ENCODE measurements at places on chromosomes 16 and 17. TPM values are rescaled to one million over a fixed set of nuclear protein-coding genes. Genes with fewer than 3 reads are reported as not detected.
A peak's percentile ranks its signal among the peaks of the same experiment; 100 is the strongest.

The NUDT7 gene
- total RNA-seq = 4.6 TPM

DNA sequence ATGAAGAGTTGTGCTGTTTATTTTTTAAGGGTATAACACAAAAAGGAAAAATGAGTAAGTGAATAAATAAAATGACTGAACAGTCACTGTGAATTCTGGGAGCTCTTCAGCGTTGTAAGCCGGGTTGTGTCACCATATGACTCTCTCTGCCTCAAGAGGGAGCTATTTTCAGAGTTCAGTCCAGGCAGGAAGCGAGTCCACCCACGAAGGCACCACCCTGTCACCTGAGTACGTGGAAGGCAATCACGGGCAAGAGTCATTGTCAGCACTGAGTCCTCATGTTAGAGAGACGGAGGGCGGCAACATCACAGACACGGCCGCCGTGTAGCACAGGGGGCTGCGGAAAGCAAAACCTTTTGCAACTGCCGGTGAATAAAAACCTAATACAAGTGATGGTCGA is 227.6 kb downstream of the UTP18 start:
- no peak overlapping the region for H3K27ac ChIP-seq
- DNase-seq = no peak
- H3K36me3 ChIP-seq = no peaks in the 10 kb centered on the region
- H3K4me1 ChIP-seq = no peaks in the 10 kb centered on the region
- no peak overlapping the region for H3K4me3 ChIP-seq

The KRTAP4-7 gene
- total RNA-seq = not detected

The CNTD1 gene
- total RNA-seq = not detected

GRCh38 chr16:51801635-51802034 is 650.6 kb upstream of the SALL1 start:
- no peak overlapping the region for H3K4me3 ChIP-seq
- H3K36me3 ChIP-seq = no peaks in the 10 kb centered on the region
- no peak for DNase-seq
- H3K4me1 ChIP-seq = no peaks in the 10 kb centered on the region
- no peaks in the 10 kb centered on the region for H3K27me3 ChIP-seq
- no peak overlapping the region for H3K27ac ChIP-seq

The SP2 gene
- total RNA-seq = 32.5 TPM

- no peak overlapping the region for H3K4me3 ChIP-seq
- DNase-seq = no peak
- no peaks in the 10 kb centered on the region for H3K27me3 ChIP-seq
- H3K27ac ChIP-seq = no peak overlapping the region
These were observed 58.4 kb downstream of the TOM1L2 start for GRCh38 chr17:17913695-17914332.

DNA sequence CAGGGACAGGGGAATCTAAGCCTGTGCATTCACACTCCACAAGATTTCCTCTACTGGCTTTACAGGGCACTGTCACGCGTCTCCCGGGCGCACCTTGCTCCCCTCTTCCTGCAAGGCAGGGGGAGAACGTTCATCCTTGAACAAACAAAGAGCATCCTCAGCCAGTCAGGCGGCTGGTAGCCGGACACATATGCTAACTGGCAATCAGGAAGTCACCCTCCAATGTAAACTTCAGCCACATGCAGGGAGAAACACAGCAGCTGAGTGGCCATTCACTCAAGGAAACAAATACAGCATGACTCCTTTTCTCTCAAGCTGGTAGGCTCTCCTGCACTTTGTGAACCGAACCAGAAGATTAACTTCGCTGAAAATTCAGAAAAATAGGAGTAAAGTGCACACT is 10.8 kb upstream of the HSBP1 start:
- no peaks in the 10 kb centered on the region for H3K36me3 ChIP-seq
- no peak overlapping the region for H3K27ac ChIP-seq
- no peak for DNase-seq

DNA sequence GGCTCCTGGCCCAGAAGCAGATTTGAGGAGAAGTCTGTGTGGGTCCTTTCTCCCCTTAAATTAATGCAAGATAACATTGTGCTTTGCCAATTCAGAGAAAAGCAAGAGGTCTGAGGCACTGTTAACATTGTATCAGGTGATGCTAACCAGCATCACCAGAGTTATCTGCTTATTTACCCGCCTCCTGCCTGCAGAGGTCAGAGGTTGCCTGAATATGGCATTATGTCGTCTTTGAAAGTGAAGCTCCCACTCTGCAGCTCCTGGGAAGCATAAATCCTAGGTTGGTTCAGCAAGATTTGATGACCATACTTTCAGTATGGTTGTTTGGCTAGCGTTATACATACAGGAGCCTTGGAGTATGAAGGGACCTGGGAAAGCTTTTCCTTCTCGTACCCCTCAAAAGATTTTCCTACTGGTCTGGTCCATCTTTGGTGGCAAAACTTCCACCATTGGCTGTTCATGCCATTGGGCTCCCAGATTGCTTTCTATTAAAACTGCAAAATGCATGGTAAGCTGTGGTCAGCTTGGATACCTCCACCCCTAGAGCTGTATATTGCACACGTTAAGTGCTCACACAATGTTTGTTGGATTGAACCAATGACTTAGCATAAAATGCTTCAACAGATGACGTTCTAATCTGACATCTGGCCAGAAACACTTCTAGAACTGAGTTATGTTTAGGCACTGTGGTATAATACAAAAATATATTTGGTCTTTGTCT is 24.1 kb downstream of the CHD9 start:
- H3K27ac ChIP-seq = no peak overlapping the region
- H3K36me3 ChIP-seq = peaks cover 17% of the 10 kb centered on the region
- no peak overlapping the region for H3K4me3 ChIP-seq
- DNase-seq = no peak

DNA sequence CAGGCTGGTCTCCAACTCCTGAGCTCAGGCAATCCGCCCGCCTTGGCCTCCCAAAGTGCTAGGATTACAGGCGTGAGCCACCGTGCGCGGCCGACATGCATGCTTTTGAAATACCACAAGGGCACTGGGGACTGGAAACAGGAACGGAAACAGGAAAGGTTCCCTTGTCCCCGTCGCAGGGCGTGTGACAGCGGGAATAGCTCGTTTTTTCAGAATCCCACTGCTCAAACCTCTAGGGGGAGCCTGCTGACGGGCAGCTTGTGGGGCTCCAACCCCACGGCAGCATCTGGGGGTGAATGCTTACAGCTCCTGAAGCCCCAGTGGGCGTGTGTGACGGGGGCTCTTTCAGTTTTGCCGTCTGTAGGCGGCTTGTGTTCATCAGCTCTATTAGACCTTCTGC is 18.8 kb upstream of the ASGR2 start:
- H3K27ac ChIP-seq = peak overlapping the region; percentile 94
- H3K36me3 ChIP-seq = no peaks in the 10 kb centered on the region
- H3K27me3 ChIP-seq = no peaks in the 10 kb centered on the region

DNA sequence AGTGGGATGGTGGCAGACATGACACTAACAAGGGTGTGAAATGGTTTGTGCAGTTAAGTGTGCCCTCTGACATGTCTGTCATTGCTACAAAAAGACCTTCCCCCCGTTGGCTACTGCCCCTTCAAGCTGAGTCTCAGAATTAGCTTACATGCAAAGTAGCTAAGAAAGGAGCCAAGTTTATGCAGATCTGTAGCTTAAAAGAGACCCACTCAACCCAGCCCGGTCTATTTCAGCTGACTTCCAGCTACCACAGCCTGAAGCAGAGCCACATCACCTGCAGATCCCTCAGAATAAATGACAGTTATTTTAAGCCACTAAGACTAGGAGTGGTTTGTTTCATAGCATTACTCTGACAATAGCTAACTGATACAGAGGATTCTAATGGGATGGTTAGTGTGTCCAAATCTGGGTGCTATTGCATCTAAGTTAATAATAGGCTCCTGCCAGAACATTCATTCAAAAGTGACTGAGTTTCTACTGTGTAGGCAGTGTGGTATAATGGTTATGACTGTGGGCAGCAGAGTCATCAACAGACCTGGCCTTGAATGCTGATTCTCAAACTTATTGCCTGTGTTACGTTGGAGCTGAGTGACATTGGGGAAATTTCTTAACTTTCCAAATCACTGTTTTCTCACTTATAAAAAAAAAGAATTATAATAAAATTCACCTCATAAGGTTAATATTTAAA is 11.7 kb downstream of the C17orf67 start:
- H3K4me3 ChIP-seq = no peak overlapping the region
- DNase-seq = no peak
- H3K4me1 ChIP-seq = peaks cover 3% of the 10 kb centered on the region
- no peaks in the 10 kb centered on the region for H3K27me3 ChIP-seq

DNA sequence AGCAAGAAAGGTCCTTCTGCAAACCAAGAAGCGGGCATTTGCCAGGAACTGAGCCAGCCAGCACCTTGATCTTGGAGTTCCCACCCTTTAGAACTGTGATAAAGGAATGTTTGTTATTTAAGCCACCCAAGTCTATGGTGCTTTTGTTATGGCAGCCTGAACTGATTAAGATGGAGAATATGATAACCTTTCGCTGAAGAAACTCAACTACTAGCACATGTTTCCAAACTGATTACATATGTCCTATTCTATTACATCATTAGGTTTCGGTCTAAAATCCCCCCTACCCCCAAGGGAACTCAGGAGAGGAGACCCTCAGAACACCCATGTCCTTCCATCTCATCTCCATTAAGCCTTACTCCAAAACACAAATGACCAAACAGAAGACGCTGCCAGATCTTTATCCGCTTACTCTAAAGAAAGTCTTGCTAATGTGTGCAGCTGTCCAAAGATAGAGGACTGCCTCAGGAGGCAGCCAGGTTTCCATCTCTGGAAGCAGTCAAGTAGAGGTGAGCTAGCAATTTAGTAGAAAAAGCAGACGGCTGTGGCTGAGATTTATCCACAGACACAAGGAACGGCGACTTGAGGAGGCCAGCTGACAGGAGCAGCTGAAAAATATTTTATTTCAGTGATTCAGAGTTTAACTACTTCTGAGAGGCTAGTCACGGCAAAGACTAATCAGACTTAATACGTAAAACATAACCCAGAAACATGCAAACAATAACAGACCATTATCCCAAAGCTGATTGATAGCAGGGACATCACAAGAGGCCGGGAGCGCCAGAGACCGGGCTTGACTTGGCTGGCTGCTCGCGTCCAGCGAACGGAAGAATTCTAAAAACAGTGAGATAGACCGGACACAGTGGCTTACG is 611.4 kb upstream of the CDH5 start:
- no peaks in the 10 kb centered on the region for H3K4me1 ChIP-seq
- no peaks in the 10 kb centered on the region for H3K27me3 ChIP-seq
- no peaks in the 10 kb centered on the region for H3K36me3 ChIP-seq
- no peak overlapping the region for H3K4me3 ChIP-seq

The OR1F1 gene
- total RNA-seq = not detected
